Heart right ventricle (tissue), 16 donors: ENCODE measurements at places on chromosomes 4 and X. TPM values are rescaled to one million over a fixed set of nuclear protein-coding genes. Genes with fewer than 3 reads are reported as not detected.

DNA sequence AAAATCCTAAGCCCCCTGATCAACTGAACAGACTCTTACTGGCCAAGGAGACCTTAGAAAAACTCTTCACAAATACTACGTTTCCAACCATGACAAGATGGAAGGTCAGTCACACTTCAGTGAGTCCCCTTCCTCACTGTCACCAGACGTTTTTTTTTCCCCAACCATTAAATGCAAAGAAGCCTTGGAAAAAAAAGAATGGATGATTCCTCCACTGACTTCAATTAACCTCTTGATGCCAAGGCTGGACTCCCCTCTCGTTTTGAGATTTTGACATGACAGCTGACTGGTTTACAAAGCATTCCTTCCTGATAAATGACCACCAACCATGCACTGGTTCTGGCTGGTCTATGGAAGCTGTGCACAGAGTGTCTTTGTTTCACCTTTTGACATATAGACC, 73.2 kb downstream of the SLC34A2 start:
- DNase-seq = no peak

- DNase-seq = peak; percentile 25
These were observed 574.3 kb upstream of the DIPK2B start for GRCh38 chrX:45774961-45775360.

The USP17L12 gene
- not detected for total RNA-seq

The MMRN1 gene
- 0.20 TPM for total RNA-seq

- DNase-seq = no peak
These were observed 361.3 kb downstream of the OPHN1 start for GRCh38 chrX:68072041-68072440.

DNA sequence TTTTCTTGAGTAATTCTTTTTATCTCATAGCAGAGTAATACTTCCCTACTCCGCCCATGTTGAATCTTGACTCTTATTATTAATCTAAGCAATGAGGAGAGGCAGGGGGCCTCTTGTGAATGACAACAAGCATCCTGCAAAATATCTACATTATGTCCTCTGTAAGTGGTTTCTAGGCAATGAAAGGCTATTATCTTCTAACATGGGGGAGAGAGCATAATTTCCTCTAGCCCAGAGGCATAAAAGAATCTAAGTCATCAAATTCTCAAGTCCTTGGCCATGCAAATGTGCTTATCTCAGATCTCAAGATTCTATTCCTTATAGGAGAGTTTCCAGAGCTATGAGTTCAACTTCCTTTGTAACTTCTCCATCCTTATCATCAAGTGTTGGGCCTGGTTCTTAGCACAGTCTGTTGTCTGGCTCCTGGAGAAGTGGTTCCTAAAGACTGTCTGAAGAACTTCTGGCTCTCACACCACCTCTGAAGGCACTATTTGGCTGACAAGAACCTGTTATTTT, 423.1 kb upstream of the INTU start:
- DNase-seq = no peak

DNA sequence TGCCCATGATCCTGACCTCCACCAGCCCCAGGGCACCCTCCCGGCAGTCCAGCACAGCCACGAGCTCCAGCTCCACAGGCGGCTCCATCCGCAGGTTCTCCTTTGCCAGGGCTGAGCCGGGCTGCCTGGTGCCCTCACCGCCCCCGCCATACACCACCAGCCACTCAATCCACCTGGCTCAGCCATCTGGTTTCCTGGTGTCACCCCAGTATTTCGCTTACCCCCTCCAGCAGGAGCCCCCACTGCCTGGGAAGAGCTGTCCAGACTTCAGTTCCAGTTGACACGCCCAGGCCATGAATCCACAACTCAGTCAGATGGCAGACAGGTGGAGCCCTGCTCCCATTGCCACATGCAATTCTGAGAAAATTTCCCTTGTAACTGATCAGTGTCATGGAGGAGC, 3.9 kb downstream of the SHISA3 start:
- DNase-seq = no peak

- no peak for DNase-seq
These were observed 72.4 kb downstream of the GPC3 start for GRCh38 chrX:133913009-133913408.

GRCh38 chr4:43244688-43245382, 352.3 kb downstream of the GRXCR1 start:
- no peak for DNase-seq

DNA sequence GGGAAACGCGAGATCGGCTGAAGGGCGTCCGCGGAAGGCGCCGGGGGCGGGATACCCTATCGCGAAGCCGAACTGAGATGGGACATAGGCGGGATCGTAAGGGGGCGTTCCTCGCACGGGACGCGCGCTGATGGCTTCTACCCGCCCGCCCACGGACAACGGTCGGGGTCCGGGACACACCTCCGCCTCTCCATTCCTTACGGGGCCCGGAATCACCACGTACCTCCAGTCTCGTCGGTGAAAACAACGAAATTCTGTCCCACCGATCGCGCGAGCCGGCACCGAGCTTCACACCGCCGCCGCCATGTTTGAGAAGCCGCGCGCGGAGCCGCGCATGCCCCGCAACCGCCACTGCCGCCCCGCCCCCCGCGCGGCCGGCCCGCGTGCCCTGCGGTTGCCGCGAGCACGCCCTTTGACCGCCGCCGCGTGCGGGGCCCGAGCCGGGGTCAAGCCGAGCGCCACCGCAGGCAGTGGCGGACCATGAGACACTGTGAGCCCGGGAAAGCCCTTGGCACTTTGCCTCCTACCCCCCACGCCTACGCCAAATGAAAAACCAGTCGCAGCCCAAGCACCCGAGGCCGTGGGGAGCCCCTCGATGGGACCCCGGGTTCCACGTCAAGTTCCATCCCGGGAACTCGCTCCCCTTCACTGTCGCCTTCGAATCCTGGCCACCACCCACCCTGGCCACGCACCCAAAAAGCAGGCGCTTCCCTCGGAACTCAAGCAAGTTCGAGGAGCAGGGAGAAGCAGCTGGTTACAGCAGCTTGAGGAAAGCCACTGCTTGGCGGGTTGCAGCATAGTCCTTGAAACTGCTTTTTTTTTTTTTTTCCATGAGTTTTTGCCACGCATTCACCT, at the start of gene SCML2:
Gene SCML2, minus strand, starts transcription at position 320 of the 855 bp plus-strand sequence. CDS start 20,617 bp downstream, outside the sequence.
- peak; percentile 17 for DNase-seq

The GYPB gene
- not detected for total RNA-seq

GRCh38 chrX:7316280-7316679, 168.3 kb upstream of the PUDP start:
- DNase-seq = no peak

- DNase-seq = no peak
These were observed 19.8 kb downstream of the GBA3 start for GRCh38 chr4:22712529-22712928.

DNA sequence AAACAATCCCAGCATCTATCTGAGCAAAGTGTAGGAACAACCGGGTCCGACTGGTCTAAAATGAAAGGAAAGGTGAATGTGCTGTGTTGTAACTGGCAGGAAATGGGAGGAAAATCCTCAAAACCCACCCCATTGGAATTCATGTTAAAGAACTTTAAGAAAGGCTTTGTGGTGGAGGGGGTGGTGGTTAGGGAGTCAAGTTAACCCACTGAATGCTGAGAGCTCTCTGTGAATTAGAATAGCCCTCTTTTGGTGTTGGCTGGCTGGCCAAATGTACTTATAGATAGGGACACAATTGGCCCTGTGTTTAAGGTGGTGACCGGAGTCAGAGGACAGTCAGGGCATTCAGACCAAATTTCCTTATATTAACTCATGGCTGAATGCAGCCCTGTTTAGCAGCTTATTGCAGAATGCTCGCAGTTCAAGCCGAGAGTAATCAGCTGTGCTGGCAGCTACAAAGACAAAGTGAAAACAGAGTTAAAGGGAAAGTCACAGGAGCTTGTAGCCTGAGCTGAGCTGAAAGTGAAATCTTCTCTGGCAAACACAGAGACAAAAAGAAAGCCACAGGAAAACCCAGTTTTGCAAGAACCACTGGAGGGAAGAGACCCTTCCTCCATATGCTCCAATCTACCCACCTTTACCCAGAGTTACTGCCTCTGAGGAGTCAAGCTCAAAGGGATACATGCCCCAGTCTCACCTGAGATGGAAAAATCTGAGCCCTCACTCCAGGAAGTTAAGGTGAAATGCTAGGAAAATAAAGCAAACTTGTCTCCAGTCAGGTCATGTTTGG, 38.5 kb upstream of the UGT2B7 start:
- DNase-seq = no peak

The MRFAP1L1 gene
- total RNA-seq = 49.9 TPM

- DNase-seq = peak; percentile 12
These were observed 17.6 kb downstream of the FGFBP1 start for GRCh38 chr4:15920723-15921591.

The FAM193A gene
- 12.6 TPM for total RNA-seq

The TBC1D25 gene
- 19.7 TPM for total RNA-seq

GRCh38 chr4:95439071-95439470, 109.7 kb downstream of the UNC5C start:
- DNase-seq = no peak

DNA sequence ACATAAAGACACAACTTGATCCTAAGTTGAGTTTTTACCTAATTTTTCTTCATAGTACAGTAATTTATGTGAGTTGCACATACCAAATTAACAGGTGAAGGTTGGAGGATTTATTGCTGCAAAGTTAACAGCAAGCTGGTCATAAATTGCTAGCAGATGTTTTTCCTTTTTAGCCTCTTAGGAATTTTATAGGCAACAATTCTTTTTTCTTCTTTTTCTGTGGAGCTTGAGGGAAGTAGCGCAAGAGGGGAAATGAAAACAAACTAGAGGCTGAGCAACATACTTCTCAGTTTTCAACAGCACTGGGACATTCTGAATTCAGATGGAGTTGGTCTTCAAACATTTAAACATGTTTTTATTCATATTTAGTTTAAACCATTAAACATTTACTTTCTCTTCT, 63.7 kb upstream of the TLR2 start:
- DNase-seq = no peak

DNA sequence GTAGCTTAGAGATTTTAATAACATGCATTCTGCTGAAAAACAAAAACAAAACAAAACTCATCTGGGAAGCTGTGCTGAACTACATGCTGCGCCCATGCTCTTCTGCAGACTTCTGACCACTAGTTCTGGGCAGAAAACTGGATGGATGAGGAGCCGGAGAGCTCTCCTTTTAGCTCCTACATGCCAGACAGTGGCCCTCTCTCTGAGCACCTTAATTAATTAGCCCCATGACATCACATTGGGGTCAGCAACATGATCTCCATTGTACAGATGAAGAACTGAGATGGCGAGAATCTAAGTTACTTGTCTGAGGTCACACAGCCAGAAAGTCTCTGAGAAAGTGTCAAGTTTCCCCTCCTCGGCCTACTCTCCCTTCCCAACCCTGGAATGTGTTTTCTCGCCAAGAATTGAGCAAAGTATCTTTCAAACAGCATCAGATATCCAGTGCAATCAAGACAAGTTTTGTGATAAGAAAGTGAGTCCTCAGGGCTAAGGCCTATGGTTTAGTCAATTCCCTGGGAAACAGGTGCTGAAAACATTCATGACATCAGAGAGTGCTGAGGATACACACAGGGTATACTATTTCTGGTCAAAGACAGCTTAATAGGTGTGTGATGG, 21.6 kb downstream of the SCD5 start:
- no peak for DNase-seq

DNA sequence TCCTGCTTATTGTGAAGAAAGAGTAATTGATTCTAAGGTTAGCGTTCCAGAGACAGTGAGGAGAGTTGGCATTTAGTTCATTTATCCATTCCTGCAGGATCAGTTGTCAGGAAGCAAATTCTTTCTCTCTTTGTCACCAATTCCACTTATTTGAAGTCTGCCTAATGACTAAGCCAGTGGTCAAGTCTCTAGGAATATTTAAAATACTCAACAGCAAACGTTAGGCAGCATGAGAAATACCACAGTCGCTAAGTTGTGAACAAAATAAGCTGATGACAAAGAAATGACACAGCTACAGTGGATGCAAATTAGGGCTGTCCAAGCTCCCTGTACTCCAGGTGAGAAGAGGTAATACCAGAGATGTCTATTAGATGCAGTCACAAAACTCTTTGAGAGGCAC, 6.6 kb upstream of the MAGEB17 start:
- no peak for DNase-seq

The ACE2 gene
- 23.3 TPM for total RNA-seq

GRCh38 chr4:102868153-102868780, 525 bp upstream of the CISD2 start:
- no peak for DNase-seq

GRCh38 chr4:18444206-18444605, 422.7 kb upstream of the LCORL start:
- DNase-seq = no peak

- no peak for DNase-seq
These were observed 632.1 kb upstream of the AADAT start for GRCh38 chr4:170721812-170722373.

GRCh38 chr4:110108422-110108821, 90.0 kb downstream of the ELOVL6 start:
- no peak for DNase-seq

DNA sequence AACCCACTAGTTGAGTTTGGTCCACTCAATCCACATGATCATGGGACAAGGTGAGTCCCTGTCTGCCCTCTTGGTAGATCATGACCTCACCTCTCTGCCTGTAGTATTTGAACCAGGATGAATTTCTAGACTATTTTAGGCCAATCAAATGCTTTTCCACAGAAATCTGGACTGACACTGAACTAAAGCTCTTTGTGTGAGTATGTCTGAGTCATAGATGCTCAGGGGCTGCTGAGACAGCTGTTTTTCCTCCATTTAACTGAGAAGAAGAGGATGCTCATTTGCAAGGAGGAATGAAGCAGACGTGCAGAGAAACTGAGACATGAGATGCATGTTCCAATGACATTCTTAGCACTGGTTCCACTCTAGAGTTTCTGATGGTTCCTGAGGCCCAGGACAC, 77.3 kb upstream of the TMEM47 start:
- no peak for DNase-seq

The NAP1L2 gene
- total RNA-seq = 16.7 TPM

The SEL1L3 gene
- 5.4 TPM for total RNA-seq

The MRPL1 gene
- total RNA-seq = 51.6 TPM

GRCh38 chrX:14843666-14844065, 29.2 kb downstream of the FANCB start:
- DNase-seq = no peak

The MAGEC3 gene
- total RNA-seq = 0.23 TPM

The MSANTD1 gene
- 0.30 TPM for total RNA-seq

DNA sequence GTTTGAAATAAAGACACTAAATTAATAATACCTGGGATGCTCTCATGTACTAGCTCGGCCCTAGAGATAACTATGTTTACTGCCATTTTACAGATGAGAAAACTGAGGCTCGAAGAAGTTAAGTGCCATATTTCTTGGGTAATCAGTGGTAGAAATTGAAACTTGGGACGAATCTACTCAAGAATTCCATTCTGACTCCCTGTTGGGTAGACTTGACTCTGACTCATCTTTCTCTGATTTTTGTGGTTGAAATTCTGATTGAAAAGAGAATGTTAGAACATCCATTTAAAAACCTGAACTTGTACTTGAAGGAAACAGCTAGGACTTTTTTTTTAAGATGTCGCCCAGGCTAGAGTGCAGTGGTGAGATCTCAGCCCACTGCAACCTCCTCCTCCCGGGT, 50.1 kb upstream of the NSUN7 start:
- DNase-seq = no peak

GRCh38 chr4:107736924-107737448, 17.0 kb upstream of the PAPSS1 start:
- DNase-seq = no peak
